Pulmonary artery endothelial cell (primary cell): ENCODE measurements at places on chromosomes 7 and 10. TPM values are rescaled to one million over a fixed set of nuclear protein-coding genes. Genes with fewer than 3 reads are reported as not detected.

- no peak for DNase-seq
Observed at GRCh38 chr10:112532189-112532588, 85.2 kb downstream of the VTI1A start.

DNA sequence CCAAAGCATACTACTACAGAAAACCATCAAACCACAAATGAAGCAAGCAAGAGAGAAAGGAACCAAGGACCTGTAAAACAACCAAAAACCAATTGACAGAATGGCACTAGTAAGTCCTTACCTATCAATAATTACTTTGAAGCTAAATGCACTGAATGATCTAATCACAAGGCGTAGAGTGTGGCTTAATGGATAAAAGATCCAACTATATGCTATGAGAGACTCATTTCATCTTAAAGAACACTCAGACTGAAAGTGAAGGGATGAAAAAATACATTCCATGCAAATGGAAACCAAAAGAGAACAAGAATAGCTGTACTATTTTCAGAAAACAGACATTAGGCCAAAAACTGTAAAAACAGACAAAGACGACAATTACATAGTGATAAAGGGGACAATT lies 70.7 kb downstream of the CRPPA start:
- DNase-seq: no peak

DNA sequence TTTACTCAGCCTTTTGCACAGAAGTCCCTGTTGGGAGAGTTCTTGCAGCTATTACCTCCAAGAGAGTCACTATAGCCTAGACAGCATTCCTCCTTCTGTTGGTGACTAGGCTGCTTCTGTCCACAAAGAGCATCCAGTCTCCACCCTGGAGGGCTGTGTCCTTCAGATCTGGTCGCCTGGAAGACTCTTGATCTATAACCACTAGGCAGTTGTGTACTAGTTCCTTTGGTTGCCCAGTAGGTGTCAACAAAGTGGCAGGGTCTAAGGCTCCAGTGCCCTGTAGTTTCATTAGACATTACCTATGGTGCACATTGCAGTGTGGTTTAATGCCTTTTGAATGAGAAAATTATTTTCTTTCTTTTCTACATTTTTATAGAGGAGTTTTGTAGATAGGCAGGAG lies 11.3 kb upstream of the AKR1C2 start:
- DNase-seq: no peak

The ADARB2 gene
- not detected in 2 replicates for total RNA-seq

The PALD1 gene
- total RNA-seq: 53.7 and 90.4 TPM in 2 replicates

The LDB3 gene
- total RNA-seq: not detected in 2 replicates
